ENCODE measurements at places on chromosomes 5 and 9.

- DNase-seq: peak; percentile 63
Measured at GRCh38 chr9:120892748-120893610, 16.0 kb upstream of the PHF19 start.

DNA sequence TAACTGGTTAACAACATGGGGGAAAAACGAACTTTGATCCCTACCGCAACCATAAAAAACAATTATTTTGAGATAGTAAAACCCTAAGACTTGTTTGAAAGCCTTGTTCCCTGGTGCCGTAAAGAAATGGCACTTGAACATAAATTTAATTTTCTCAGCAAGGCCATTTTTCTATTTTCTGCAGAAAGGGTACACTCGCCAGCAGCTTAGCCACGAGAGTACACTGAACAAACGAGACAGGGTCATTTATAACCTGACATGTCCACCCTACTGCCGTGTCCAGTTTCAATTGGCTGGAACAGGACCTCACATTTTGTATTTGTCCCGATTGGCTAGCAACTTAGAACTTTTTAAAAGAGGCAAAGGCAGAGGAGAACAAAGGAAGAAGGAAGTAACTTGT is 26.8 kb downstream of the FBXW11 start:
- no peak for DNase-seq

- DNase-seq: no peak
Measured at GRCh38 chr5:58775701-58776262, 192.9 kb downstream of the RAB3C start.

GRCh38 chr9:96149533-96150280 is 152.3 kb downstream of the HSD17B3 start:
- DNase-seq: no peak

GRCh38 chr5:1033178-1033577 is 24.6 kb downstream of the NKD2 start:
- no peak for DNase-seq

DNA sequence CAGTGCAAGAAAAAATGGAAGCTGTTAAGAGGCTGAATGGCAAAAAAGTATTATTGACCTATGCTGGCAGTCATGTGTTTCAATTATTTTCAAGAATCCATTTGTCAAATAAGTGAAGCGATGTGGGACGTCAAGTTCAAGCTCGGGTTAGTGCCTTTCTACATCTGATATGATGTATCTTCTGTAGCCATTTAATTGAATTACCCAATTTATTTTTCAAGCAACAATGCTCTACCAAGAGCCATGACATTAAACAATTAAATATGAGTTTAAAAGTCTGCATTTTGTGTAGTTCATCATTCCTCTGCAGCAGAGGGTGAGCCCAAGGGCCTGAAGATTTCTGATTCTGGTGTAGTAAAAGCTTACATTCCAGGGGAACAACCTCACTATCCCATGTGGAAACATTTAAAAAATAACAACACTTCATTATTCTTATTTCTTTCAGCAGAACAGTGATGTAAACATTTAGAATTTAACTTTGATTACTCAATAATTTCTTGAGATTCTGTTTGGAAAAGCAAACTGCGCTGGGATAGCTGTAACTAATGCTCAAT is 619.7 kb upstream of the ARRDC3 start:
- no peak for DNase-seq

DNA sequence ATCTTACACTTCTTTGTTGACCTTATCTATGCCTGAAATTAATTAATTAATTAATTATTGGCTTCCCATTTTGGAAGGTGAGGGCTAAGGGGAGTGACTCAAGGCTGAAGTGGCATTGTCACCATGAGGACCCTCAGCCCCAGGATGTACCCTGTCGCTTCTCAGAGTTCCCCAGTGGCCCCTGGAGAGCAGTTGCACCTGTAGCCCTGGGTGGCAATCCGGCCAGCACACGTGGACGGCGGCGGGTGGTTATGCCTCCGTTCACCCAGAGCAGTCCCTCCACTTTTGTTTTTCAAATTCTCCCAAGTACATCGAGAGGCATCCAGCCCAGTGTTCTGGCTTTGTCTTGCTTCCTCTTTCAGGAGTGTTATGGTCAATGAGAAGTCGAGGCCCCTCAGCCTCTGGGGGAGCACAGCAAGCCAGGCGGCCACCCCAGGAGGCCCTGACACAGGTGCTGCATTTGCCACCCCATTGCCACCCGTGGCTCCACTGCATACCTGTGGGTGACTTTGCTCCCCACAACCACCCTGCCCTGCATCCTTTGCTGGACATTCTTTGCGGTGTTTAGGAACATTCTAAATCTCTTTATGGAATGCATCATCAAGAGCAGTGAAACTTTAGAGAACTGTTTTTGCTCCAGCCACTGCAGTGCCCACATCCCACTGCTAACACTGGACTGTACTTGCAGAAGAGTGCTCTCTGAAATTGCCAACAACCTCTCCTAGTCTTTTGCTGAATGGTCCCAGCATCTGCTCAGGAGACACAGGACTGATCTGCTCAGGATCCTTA is 11.5 kb upstream of the IRX2 start:
- no peak for DNase-seq

DNA sequence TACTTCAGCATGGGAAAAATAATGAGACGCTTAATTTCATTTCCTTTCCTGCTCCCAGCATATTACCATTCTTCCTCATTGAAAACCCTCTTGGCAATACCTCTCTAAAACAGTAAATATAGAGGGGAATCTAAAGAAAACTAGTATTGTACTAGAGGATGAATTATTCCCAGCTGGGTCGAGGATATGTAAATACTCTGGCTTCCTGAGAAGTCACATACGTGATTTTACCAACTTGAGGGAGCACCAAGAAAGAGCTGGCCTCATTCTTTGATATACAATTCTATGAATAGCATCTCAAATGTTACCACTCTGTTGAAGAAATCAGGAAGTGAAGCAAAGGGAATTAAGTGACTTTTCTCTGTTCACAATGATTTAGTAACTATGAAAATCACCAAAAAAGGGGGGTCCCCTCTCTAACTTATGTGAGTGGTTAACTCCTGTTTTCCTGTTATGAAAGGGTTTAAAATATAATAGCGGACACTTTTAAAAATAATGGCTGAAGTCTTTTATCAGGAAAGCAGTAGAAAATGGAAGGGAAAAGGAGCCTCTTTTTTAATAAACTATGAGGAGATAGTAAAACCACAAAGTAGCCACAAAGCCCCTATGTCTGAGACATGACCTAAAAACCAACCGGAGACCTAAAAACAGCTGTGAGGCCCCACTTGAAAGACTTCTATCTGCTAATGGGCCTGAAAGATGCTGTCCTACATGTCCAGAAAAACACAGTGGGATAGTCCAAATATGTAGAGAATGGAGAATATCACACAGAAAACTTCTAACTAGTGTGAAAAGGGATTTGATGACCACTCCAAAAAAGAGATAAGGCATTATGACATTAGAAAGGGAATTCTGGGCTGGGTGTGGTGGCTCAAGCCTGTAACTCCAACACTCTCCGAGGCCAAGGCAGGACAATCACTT is 42.6 kb downstream of the LPAR1 start:
- no peak for DNase-seq

DNA sequence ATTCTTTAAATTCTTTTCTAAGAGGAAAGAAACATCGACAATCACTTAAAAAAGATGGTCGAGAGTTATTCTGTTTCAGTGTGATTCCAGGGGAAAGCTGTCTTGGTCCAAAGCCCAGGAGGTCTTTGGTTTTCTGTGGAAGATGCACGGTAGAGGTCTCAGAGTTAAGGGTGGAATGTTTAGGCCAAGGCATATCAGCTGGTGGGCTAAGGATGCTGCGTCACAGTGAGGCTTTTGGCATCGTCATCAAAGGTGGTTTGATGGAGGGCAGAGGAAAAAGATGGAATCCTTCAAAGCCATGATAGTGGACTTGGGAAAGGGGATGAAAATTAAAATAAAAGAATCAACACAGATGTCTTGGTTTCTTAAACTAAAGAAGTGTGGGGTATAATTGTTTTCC is 137.3 kb upstream of the ANKH start:
- DNase-seq: no peak

DNA sequence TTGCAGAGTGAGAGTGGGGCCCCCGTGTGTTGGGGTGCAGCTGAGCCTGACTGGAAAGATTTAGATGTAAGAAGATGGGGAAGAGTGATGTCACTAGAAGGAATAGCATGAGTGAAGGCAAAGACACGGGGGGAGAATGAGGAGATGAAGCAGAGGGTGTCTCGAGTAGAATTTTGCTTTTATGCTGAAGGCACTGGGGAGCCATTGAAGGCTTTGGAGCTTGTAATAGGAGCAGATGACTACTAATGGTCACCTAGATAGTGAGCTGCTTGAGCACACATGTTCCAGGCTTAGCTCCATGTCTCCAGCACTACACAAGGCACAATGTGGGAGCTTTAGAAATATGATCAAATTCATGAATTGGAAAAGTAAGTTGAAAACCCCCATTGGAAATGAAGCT is 32.1 kb downstream of the COL15A1 start:
- DNase-seq: no peak

GRCh38 chr5:151100681-151101080 is 19.8 kb upstream of the TNIP1 start:
- DNase-seq: no peak

DNA sequence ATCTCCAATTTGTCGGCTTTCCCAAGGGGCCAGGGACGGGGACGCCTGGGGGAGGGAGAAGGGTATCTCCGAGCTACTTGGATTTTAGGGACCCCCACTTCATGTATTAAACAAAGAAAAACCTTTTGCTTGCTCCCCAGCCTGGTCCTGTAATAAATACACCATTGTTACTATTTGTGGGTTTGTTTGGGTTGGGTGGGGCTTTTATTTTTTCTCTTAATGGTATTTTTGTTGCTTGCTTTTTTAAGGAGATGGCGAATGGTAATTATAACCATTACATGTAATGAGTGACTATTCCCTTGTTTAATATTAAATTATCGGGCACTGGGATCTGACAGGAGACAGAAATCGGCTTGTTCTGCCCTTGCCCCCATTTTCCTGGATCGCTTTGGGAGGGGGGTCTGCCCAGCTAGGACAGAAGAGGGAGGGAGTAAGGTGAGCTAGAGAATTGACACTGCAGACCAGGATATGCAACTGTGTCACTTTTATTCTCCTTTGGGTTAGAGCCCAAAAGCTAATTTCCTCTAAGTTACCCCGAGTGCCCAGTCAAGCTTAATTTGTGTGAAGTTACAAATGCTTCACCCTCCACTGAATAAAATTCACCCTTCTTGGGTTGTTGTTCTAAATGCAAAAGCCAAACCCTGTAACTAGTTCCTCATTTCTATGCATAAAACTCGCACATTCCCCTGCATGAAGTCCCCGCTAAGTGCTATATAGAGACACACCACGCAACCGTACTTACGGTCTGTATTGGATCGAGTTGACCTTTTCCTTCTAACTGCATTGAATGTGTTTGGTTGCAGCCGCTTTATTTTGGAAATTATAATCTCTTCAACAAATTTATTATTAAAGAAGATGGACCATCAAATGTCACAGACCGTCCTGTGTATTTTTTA is 1.6 kb upstream of the ZNF608 start:
- no peak for DNase-seq

DNA sequence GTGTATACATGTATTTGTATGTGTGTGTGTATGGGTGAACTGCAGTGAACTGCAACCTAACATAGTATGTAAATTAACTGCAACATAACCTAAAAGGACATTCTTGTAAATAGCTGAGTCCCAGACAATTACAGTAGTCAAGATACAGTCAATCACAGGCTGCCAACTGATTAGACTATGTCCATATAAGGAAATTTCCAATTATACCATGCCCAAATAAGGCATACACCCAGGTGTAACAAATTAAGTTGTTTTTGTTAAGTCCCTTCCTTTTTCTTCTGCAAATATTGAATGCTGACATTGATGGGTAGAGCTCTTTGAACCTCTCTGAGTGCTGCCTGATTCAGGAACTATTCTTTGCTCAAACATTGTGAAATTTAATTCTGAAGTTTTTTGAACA is 594.6 kb upstream of the FAM174A start:
- no peak for DNase-seq

DNA sequence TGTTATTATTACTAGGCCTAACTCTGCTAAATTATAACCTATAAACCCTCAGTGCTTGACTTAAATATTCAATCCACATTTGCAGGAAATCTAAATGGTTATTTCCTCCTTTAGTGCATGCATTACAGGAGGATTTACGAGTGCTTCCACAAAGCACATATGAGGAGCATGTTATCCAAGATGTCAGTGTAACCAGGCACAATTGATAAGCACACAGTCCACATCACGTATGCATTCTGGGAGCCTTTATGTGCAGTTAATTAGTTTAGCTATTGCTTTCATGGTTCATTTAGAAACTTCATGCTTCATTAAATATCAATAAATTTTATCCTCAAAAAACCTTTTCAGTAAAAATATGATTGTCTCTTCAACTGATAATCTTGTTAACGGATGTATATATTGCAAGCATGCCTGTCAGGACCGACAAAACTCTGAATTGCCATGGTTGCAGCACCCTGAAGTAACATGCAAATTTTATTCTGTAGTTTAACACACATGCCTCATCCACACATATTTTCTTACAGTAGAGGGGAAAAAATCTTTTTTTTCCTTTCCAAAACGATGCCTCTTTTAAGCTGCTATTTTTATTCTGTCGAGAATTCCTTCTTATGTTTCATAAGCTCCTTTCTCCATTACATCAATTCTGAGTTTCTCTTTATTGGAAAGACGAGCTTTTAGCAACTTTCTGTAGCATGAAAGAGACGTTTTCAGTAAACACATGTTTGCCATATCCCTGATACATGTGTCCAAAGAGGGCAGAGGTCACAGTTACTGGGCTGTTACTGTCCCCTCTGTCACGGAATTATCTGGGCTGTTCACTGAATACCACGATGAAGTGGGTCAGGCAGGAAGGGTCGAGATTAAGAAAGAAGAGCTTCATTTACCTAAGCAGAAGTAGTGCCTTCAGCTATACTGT is 142.0 kb downstream of the GLIS3 start:
- DNase-seq: no peak

GRCh38 chr9:94975480-94975879 is 249.0 kb downstream of the AOPEP start:
- no peak for DNase-seq

DNA sequence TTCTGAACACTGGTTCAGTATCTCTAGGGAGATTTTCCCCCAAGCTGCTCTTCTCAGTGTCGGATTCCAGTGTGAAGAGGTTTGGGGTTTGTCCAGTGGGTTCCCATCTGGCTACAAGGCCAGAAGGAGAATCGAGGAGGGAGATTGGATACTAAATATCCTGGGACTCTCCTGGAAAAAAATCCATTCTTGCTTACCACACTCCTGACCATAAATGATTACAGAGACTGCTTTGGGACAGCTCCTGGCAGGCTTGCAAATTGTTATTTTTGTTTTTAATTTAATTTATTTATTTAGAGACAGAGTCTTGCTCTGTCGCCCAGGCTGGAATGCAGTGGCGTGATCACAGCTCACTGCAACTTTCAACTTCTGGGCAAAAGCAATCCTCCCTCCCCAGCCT is 4.7 kb upstream of the SUSD1 start:
- DNase-seq: no peak

GRCh38 chr9:26261503-26262330 is 583.5 kb upstream of the TUSC1 start:
- DNase-seq: peak; percentile 68

DNA sequence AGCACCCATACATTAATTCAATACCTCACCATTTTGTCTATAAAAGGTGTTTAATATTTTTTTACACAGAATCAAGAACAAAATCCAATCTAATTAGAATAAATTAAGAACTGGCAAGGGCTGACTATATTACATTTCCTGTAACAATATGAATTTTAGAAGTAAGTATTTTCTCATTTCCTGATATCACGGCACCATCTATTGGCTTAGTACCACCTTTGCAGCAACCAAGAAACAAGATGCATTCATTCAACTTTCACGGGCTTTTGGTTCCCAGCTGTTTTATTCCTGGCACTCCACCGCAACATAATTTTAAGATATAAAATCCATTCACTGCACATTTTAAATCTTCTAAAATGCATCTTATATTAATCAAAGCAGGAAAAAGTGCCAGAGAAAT is 20.6 kb downstream of the PSMB7 start:
- DNase-seq: no peak
